ENCODE measurements at places on chromosomes 16 and 17.

GRCh38 chr16:83031524-83031923 lies 404.8 kb downstream of the CDH13 start:
- no peak for DNase-seq

DNA sequence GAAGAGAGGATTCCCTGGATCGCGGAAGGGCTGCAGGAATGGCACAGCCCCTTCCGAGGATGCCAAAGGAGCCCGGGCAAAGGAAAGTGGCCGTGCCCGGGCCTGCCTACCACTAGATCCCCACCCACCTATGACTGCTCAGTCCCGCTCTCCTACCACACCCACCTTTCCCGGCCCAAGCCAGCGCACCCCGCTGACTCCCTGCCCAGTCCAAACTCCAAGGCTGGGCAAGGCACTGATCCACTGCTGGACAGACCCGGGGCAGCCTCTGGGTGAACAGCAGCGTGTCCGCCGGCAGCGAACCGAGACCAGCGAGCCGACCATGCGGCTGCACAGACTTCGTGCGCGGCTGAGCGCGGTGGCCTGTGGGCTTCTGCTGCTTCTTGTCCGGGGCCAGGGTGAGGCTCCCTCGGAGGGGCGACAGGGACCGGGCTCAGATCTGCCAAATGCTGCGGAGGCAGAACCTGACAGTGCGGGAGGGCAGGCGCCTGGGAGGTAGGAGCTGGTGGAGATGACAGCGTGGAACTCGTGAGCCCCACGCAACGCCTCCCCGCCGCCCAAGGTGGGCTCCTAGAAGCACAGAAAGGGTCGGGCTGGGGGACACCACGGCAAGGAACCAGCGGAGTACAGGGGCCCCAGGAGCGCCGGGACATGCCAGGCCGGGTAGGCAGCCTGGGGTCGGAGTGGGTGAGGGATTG lies at the start of gene CES2:
Gene CES2, plus strand, starts transcription at position 203 of the 698 bp plus-strand sequence. Its CDS starts 120 bp downstream, at position 323.
- DNase-seq: no peak

GRCh38 chr17:17497065-17497844 lies 1.1 kb upstream of the RASD1 start:
- no peak for DNase-seq

GRCh38 chr16:2388139-2388874 lies 40.9 kb upstream of the CCNF start:
- no peak for DNase-seq

DNA sequence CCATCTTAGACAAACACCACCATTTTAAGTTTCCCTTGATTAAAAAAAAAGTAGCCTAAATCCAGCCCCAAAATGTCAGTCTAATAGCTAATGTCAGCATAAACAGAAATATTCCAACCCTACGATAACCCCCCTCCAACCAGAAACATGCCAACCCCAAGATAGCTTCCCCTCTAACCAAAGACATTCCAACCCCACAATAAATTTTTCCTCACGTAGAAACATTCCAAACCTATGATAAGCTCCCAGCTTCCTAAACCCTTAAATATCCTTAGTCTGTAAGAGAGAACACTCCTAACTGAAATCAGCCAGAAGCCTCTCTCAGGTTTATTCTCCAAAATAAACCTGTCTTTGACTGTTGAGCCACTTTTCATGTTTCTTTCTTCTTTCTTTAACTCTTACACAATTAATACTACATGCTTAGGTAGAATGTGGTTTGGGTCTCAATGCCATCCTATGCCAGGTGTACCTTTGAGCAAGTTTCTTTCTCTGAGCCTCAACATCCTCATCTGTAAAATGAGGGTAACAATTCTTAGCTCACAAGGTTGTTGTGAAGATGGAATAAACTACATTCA lies 10.5 kb upstream of the KRT38 start:
- no peak for DNase-seq

DNA sequence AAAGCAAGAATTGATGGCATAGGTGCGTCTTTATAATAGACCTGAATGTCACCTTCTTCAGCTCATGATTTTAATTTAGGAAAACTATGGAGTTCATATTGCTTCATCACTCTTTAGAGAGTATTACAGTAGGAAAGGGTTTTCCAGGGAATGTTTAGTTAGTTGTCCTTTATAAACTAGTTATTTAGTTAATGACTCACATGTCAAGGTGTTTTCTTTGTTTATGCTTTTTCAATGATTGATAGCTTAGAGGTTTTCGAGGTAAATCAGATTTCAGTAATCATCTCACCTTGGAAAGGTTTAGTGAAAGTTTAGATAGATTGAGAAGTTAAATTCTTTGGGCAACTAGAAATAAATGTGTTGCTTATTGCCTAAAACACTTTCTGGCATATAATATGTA lies 9.8 kb downstream of the WSB1 start:
- no peak for DNase-seq

DNA sequence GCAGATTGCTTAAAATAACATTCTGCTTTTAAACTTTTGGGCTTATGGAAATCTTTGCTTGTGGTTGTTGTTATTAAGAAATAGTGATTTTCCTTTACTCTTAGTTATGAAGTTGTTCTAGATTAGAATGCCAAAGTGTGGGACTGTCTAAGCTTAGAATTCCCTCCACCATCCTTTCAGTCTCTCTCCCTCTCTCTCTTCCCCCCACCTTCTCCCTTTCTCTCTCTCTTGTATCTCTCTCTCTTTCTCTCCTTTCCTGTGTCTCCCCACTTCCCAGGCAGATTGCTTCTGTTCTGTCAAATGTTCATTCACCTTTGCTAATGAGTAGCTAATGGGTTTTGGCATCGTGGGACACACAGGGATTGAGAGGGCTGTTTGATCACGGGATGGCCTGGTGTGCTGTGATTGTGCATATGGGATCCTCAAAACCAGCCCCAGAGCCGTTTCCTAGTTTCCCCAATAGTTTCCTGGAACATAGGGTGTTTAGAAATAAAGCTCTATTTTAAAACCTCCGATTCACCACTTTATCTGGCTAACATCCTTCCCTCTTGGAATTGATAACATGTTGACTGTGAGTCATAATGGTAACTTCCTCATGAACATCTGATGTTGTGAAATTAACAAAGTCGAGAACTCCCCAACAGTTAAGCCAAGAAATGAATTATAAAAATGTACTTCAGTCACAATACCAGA lies 502.6 kb downstream of the TMEM114 start:
- no peak for DNase-seq

- DNase-seq: no peak
These were observed 56.0 kb downstream of the MRM1 start for GRCh38 chr17:36657390-36657762.

GRCh38 chr17:14582996-14583395 lies 282.1 kb downstream of the HS3ST3B1 start:
- DNase-seq: no peak

GRCh38 chr17:31740611-31741082 lies 118.4 kb downstream of the COPRS start:
- no peak for DNase-seq

- DNase-seq: no peak
These were observed 98.9 kb downstream of the ZNF423 start for GRCh38 chr16:49756775-49757558.

DNA sequence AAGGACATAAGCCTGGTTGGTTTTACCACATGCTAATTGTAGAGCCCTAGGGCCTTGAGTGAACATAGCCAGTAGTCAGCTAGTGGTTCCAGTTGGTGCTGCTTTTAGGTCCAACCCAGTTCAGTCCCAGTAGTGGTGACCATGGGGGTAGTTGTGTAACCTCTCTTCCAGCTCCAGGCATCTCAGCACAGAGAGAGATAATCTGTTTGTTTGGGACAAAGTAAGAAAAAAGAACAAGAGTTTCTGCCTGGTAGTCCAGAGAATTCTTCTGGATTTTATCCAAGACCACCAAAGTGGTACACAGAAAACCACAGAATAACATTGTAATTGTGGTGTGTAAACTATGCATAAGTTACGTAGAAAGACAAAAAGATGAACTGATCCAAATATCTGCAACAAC lies 5.2 kb upstream of the CCL13 start:
- no peak for DNase-seq

GRCh38 chr17:77510133-77510796 lies 369.5 kb downstream of the SEC14L1 start:
- no peak for DNase-seq

GRCh38 chr17:81414756-81415516 lies 19.7 kb downstream of the BAHCC1 start:
- no peak for DNase-seq

DNA sequence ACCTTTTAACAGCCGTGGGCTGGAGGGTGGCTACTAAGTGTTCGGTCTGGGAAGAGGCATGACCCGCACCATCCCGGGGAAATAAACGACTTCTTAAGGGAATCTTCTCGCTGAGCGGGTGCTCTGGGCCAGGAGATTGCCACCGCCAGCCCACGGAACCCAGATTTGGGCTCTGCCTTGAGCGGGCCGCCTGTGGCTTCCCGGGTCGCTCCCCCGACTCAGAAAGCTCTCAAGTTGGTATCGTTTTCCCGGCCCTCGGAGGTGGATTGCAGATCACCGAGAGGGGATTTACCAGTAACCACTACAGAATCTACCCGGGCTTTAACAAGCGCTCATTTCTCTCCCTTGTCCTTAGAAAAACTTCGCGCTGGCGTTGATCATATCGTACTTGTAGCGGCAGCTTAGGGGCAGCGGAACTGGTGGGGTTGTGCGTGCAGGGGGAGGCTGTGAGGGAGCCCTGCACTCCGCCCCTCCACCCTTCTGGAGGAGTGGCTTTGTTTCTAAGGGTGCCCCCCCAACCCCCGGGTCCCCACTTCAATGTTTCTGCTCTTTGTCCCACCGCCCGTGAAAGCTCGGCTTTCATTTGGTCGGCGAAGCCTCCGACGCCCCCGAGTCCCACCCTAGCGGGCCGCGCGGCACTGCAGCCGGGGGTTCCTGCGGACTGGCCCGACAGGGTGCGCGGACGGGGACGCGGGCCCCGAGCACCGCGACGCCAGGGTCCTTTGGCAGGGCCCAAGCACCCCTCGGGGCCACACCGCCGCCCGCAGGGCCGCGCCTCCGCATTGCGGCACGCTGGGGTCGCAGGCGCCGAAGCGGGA lies 3.6 kb upstream of the CBX4 start:
- DNase-seq: no peak

GRCh38 chr16:4109250-4109736 lies 6.9 kb downstream of the ADCY9 start:
- DNase-seq: no peak

DNA sequence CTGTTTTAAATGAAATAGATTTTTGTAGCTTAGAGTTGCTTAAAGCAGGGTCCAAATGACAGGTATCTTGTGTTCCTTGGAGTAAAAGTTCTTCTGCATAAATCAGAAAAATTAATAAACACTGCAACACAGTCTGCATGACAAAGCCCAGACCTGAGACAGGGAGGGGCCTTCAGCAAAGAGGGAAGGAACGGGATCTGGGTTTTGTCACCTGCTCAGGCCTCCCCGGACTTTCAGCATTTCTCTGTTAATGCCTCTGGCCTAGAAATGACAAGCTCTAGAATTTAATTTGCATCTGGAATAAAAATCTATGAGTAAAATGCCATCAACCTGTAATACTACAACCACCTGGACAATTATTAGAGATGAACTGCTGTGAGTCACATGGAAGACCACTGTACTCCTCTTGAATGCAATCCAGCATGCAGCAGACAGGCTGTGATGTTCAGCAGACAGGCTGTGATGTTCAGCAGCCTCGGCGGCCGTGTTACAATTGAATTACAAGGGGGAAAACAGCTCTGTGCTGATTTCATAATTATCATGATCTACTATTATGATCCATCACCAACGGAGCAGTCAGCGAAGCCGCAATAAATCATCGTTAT lies 170.2 kb downstream of the TOX3 start:
- no peak for DNase-seq

DNA sequence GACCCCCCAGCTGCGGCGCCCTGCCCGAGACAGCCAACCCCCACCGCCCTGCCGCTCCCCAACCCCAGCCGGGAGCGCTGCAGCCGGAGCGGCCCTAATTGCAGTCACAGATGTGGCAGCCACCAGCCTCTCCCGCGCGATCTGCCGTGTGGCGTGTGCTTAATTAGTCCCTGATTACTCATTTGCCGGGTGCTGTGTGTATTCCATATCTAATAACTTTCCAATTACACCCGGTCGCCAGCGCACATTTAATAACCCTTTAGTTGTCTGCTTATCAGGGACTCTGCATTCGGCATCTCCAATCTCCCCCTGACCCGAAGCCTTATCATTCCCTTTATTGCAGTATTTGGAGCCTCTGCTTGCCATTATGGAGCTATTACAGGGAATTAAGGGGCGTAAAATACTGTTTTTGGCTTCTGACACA lies 236.7 kb upstream of the CIBAR2 start:
- DNase-seq: no peak

DNA sequence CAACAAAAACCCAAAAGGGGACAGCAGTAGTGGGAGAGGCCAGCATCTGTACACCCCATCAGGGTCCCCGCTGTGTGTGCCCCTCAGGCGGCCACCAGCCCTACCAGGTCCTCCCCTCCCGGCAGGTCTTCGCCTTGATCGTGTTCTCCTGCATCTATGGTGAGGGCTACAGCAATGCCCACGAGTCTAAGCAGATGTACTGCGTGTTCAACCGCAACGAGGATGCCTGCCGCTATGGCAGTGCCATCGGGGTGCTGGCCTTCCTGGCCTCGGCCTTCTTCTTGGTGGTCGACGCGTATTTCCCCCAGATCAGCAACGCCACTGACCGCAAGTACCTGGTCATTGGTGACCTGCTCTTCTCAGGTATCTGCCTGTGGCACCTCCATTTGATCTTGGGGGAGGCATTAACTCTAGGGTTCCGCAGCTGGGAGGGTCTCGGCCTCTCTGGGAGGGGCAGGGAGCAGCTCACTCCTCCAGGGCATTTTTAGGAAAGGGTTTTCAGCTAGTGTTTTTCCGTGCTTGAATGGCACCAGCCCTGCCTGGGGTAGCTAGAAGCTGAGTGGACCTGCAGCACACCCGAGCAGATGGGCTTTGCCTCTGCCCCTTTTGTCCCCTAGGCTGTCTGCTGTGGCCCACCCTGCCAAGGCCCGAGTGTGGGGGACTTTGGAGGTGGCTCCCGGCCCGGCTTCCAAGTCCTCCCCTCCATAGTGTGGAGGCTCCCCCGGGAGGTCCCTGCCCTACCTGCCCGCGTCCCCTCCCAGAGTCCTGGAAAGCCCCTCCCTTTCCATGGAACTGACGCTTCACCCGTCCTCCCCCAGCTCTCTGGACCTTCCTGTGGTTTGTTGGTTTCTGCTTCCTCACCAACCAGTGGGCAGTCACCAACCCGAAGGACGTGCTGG lies 2.6 kb downstream of the SYNGR2 start:
- no peak for DNase-seq

DNA sequence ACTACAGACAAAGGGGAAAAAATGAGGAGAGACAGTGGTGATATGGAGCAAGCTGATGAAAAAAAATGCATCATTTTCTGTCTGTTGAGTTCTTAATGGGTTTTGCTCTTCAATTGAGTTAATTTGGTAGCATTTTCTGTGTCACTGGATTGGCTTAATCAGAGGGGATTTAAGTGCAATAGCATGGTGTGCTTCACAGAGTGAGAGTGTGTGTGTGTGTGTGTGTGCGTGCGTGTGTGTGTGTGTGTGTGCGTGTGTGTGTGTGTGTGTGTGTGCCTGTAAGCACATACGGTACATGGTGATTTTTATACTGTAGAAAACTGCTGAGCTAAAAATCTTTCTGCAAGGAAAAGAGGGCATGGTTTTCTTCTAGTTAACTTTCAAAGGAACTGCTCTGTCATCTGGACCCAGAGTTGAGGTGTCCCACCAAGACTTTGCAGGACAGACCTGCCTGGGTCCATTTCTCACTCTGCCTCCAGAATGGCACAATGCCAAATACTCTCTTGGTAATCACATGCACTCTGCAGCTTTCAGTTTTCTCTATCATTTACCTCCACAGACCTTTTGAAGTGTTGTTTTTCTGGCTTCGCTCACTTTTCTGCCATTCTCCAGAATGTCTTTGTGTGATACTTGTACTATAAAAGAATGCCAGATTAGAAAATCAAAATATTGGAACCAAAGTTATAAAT lies 952.6 kb upstream of the SOX9 start:
- DNase-seq: no peak

GRCh38 chr17:67931227-67931626 lies 65.0 kb downstream of the C17orf58 start:
- DNase-seq: no peak

All from stimulated activated CD4-positive, alpha-beta T cell treated with anti-CD3 and anti-CD28 coated beads, Interleukin-1b, Interleukin-23, amount 100 ng/mL, for 1 hour (primary cell).